ENCODE measurements at places on chromosomes 7 and 10.

GRCh38 chr7:23287612-23288011 is 11.5 kb upstream of the MALSU1 start:
- DNase-seq = no peak

DNA sequence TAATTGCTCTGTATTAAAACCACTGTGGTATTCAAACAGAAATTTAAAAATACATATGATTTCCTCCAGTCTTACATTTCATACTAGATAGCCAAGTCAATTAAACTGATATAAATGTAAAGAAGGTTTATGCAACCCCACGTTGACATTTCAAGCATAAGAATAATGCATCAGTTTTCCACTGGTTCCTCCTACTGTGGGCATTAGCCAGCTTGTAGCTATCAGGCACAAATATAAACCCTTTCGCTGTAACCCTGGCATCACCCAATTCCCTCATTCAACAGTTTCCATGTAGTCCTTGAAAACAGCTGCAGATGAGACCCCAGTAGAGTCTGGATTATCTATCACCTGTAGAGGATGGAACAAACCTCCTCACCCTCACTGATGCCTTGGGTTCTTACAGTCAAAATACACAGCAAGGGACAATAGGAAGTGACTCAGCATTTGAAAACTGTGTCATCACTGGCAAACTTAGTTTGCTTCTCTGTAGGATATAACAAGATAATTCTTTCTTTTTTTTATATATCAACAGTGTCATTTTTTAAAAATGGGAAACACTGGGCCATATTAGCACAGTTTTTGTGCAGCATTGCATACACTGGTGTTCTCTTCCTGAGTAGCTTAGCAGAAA is 113.0 kb downstream of the PDE1C start:
- no peak for DNase-seq

- DNase-seq = peak; percentile 13
Observed at GRCh38 chr10:116490028-116490662, 55.6 kb upstream of the PNLIP start.

DNA sequence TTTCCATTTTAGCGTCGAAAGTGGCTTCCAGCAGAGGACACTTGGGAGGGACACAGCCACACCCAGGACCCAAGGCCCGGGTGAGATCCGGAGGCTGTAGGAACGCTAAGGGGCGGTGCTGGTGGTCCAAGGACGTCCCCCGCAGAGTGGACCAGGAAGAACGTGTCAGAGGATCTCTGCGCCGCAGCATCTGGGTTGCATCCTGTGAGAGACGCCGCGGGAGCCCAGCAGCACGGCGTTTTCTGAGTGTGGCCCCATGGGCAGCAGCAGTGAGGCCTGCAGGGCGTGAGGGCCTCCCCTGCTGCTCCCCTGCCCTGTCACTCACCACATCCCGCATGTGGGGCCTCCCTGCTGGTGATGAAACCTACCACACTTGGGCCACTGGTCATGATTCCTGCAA is 40.5 kb upstream of the BNIP3 start:
- DNase-seq = no peak

- DNase-seq = peak; percentile 98
Observed at GRCh38 chr10:323651-324293, 188.5 kb downstream of the ZMYND11 start.

DNA sequence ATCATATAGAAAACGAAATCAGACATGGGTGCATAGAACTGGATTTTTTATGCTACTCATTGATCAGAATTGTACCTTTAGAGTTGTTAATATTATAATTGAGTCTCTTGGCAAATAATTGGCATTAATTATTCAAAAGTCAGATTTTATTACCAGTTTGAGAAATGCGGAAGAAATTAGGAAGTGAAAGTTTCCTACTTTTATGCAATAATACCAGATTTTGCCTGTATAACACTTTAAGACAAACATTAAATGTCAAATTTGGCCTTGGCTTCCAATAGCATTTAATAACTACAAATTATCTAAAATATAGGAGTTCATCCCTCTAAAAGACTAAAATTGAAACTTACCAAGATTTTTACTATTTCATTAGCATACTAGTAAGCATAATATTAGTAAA is 6.8 kb upstream of the TFEC start:
- no peak for DNase-seq

DNA sequence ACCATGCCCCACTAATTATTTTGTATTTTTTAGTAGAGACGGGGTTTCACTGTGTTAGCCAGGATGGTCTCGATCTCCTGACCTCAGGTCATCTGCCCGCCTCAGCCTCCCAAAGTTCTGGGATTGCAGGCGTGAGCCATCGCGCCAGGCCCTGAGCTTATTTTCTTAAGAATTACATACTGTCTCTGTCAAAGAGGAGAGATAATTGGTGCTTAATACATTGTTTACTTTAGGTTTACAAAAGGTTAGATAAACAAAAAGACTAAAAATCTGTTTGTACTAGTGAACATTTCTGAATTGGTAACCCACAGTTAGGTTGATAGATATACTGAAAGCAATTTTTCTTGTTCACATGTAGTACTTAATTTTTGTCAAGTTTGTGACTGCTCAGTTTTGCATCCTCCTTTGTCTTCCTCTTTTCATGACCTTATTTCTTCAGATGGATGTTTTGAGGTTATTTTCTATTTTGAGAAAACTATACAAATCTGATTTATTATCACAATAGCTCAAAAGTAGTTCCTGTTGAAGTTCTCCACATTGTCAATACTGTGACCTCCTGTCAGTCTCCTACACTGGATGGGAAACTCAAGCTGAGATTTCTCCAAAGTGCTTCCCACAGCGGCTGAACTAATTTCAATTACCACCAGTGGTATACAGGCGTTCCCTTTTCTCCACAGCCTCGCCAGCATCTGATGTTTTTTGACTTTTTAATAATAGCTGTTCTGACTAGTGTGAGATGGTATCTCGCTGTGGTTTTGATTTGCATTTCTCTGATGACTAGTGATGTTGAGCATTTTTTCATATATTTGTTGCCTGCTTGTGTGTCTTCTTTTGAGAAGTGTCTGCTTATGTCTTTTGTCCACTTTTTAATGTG is 22.5 kb downstream of the HHEX start:
- DNase-seq = no peak

Data from kidney glomerular epithelial cell (primary cell).